ENCODE measurements at places on chromosomes 7 and 10.

GRCh38 chr7:129829737-129830631 is 122.8 kb downstream of the UBE2H start:
- peak; percentile 46 for DNase-seq

GRCh38 chr10:123562811-123563580 is 103.2 kb upstream of the GPR26 start:
- no peak for DNase-seq

- DNase-seq = no peak
These were observed 221.1 kb upstream of the TCF7L2 start for GRCh38 chr10:112728997-112729396.

DNA sequence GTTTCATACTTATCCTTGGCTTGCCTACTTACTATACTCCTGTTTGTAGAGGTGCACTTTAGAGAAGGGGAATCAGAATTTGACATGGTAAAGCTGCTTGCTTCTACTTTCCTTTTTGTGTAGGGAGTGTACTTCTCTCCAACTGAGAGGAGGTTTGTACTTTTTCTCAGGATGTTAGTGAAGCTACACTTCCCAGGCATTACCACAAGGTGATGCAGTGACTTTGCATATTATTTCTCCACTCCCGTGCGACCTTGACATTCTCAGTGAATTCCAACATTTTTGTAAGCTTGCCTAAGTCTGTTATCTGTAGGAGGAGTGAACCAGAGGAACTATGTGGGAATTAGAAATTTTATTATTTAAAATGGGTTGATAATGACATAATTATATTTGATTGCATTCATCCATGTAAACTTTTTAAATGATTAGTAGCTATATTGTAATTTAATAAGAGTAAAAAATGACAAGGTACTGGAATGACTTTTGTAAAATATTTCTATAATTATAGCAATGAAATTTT is 5.2 kb downstream of the TAX1BP1 start:
- DNase-seq = no peak

DNA sequence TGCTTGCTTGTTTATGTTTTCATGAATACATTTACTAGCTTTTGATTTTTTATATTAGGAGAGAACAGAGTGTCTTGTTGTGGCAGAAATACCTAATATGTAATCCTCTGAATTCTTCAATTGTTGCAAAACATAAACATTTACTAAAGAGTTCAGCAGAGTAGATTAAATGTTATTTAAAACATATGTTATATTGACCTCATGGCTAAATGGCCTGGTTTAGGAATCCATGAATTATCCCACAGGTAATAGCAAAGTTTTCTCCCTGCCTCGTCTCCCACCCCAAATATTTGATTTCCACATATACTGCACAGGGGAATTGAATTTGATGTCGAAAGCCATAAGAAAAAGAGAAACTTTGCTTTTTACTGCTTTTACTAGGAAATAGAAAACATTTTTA is 111.8 kb downstream of the ADK start:
- DNase-seq = no peak

DNA sequence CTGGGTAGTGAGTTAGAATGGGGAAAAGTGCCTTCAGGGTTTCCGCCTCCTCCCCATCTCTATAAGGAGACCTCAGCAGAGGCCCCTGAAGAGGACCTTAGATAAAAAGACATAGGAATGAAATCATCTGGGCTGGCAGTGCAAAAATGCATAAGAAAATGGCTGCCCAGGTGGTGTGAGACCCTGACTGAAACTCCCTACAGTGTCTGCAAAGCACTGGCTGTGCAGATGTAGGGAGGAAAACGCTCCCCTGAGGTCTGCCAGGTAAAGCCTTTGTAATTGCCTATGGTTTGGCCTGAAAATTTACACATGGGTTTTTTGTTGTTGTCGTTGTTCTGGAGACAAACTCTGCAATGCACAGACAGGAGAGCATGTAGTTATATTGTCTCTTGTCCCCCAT is 128.1 kb upstream of the VWC2 start:
- no peak for DNase-seq

DNA sequence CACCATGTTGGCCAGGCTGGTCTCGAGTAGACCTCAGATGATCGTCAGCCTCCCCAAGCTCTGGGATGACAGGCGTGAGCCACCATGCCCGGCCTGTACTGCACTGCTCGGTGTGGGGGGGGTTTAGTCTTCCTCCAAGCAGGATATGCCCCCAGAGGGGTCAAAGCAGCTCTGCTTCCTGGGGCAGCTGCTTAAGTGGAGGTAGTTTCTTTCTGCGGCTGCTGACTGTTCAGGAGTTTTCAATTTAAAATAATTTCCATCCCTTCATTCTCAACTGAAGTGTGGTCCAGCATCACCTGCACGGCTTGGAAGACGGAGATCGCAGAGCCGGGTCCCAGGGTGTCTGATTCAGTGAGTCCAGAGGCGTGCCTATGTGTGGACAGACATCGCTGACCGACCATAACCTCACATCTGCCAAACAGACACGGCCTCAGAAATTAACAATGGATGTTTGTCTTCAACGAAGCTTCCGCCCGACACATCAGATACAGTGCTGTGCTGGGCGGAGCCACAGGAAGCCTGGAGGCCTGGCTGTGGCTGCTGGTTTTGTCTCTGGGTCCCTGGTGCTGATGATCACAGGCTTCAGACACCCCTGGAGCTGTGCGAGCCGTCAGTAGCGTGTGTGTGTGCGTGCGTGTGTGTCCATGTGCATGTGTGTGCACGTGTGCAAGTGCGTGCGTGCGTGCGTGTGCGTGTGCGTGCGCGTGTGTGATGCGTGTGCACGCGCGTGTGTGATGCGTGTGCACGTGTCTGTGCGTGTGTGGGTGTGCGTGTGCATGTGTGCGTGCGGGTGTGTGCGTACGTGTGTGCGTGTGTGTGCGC is 226.5 kb upstream of the PITRM1 start:
- DNase-seq = no peak

- DNase-seq = no peak
These were observed 60.0 kb downstream of the DGKB start for GRCh38 chr7:14842523-14842922.

GRCh38 chr10:116316503-116316902 is 7.7 kb upstream of the CCDC172 start:
- no peak for DNase-seq

DNA sequence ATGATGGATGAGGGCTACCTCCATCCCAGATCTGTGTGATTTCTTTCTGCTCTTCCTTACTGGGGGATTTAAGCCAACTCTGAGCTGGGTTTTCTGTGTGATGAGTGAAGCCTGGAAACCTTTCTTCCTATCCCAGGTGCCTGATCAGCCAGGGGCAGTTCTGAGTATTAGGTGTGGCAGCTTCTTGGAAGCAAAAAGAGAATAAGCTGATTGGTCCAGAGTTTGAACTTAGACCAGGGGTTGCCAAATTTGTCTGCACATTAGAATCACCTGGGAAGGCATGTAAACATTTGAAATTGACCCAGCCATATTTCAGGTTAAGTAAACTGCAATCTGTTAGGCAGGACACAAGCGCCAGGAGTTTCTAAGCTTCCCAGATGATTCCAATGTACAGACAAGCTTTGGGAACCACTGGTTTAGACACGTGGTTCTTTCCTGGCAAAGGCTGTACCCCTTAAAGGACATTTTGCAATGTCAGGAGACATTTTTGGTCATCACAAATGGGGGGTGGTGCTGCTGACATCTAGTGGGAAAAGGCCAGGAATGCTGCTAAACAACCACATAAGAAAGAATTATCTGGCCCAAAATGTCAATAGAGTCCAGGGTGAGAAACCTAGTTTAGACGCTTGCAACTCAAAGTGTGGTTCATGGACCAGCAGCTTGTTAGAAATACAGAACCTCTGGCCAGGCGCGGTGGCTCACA is 160.5 kb upstream of the GHITM start:
- DNase-seq = no peak

- DNase-seq = no peak
These were observed 228.8 kb downstream of the BMPER start for GRCh38 chr7:34133983-34134782.

DNA sequence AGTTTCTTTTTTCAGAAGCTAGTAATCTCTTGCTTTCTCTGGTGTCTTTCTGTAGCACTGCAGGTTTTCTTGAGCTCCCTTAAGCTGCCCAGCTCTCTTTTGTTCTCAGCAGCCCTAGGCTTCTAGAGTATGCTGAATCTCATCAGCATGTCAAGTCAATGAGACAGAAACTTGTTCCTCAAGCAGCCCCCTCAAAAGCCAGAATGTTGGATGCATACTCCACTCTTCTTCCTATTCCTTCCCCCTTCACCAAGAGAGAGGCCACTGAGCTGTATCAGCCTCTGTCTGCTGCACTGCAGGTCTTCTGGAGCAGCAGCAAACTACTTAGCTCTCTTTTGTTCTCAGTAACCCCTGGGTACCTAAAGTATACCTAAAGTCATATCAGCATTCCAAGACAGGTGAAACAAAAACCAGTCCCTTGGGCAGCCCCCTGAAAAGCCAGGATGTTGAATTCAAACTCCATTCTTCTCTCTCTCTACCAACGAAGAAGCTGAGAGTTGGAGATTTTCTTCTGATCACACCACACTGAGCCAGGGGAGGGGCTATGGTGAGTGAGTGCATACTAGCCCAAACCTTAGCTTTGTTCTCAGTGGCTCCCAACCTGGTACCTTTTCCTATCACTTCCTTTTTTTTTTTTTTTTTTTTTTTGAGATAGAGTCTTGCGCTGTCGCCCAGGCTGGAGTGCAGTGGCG is 73.3 kb upstream of the WAC start:
- DNase-seq = no peak

DNA sequence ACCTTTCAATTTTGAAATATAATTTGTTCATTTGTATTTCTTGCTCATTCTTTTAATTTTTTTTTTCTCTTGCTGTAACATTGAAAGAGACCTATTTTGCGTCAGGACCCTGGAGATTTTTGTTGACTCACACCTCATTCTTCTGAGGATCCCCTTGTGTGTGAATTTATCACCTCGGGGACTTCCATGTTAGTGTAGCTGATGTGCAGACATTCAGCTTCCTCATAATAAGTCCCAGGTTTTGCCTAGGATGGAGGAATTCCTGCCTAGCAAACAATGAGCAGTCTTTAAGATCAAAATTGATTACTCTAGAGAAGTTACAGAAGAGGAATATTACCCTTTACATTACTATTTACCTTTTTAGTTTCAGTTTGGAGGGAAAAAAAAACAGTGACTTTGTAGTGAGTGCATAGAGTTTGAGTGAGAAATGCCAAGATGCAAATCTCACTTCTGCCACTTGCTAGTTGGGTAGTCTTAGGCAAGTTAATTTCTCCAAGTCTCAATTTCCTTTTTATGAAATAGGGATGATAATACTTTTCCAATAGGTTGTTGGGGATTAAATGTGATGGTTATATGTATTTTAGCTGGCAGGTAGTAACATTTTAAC is 14.3 kb downstream of the TES start:
- no peak for DNase-seq

All from activated CD8-positive, alpha-beta memory T cell treated with anti-CD3 and anti-CD28 coated beads, Interleukin-2, amount 50 U/mL, for 4 hours (primary cell).